ENCODE measurements at places on chromosomes 5 and 9.

- DNase-seq, result no peak
Observed at GRCh38 chr5:76412511-76412910, 9.4 kb downstream of the IQGAP2 start.

GRCh38 chr5:135140446-135141204 is 106.6 kb upstream of the PITX1 start:
- DNase-seq, result no peak

DNA sequence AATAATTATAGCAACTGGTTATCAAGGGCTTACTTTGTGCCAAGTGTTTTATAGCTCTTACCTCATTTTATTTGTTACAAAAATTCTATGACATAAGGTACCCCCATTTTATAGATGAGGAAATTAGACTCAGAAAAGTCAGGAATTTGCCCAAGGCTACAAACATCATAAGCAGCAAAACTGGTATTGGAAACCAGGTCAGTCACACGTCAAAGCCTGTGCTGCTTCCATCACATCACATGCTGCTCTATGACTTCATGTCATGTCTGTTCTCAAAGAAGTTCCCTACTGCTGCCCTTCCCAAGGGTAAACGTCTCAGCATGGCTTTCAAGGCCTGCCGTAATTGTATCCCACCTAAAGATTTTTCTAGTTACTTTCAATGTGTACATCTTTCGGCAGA is 6.9 kb upstream of the KIF2A start:
- DNase-seq, result no peak

DNA sequence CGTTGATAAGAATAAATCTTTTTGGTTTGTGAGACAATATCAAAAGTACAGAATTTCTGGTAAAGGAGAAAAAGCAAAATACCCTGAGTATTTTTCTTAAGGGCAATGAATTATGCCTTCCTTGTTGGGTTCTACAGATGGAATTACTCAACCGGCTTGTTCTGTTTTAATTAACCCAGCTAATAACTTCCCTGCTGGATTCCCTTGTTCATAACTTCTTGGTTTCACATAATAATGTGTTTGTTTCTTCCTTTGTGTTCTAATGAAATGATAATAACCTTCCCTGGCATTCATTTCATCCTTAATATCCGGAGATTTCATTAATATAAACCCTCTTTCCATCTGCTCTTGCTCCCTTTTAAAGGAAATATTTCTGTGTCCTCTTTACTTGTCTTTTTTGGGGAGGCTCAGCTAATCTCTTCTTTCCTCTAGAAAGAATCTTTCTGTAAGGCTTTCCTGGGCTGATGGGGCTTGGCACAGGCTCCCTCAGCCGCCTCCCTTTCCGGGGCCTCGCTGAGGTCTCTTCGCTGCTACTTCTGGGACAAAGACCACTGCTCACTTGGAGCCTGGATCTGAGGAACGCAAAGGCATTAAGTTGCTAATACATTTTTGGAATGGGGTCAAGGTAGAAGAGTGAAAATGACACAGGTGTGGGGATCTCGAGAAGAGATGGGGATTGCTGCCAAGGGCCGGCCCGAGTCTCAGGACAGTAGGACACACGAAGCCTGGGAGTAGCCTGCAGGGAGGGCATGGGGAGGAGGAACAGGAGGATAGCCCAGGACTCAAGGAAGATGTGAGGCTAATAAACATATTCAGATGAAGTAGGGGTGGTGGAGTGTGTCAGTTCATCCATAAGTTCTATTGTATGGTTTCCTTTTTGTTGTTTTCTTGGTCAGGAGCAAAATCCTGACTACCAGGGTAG is 118.5 kb downstream of the NRG2 start:
- no peak for DNase-seq

- DNase-seq, result no peak
Observed at GRCh38 chr9:105510024-105510423, 47.9 kb upstream of the FKTN start.

DNA sequence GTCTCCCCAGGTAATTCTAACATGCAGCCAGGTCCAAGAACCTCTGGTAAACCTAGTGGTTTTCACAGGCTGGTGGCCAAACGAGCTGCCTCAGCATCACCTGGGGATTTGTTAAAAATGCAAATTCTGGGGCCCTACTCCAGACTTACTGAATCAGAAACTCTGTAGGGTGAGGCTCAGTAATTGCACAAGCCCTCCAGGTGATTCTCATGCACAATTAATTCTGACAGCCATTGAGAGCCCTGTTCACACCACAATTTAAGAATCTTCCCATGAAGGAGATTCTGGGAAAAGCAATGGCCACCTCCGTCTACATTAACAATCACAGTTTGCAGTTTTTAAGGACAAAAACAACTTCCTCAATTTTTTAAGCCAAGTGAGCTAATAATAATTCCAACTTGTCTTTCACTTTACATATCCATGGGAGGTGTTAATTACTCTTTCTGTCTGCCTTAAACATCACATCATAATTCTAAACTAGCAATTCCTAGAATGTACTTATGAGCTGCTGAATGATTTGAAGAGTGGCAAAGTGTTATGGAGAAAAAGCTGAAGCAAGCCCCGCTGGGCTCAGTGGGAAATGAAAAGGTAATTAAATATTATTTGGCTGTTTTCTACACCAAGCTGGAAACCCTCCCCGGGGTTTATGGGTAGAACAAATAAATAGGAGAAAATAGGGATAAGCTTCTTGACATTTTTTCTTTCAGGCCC is 70.0 kb downstream of the GLDC start:
- DNase-seq, result no peak

DNA sequence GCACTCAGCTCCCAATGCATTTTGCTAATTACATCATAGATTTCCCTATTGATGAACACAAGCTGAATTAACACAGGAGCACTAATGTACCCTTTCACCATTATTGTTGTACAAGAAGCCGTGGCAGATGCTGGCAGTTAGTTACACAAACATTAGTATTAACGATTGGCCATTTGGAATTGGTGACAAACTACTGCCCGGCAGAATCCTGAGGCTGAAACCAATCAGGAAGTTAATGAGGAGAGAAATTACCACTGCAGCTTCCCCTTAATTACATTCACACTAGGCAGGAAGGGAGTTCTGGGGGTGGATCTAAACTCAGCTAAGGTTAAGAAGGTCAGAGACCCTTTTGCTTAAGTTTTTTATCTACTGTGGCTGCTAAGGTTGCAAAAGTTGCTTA is 9.6 kb upstream of the DMRT3 start:
- DNase-seq, result no peak

- DNase-seq, result no peak
Observed at GRCh38 chr5:77499441-77499840, 7.3 kb upstream of the WDR41 start.

DNA sequence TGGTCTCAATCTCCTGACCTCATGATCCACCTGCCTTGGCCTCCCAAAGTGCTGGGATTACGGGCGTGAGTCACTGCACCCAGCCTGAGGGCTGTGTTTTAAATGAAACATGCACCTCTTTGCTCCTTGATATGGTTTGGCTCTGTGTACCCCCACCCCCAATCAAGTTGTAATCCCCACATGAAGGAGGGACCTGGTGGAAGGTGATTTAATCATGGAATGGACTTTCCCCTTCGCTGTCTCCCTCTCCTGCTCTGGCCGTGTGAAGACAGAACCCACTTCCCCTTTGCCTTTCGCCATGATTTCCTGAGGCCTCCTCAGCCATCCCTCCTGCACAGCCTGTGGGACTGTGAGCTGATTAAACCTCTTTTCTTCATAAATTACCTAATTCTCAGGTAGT is 12.5 kb upstream of the NOTCH1 start:
- DNase-seq, result no peak

- DNase-seq, result no peak
Observed at GRCh38 chr9:79665369-79665768, 93.6 kb downstream of the TLE4 start.
